ENCODE measurements at places on chromosomes 4 and X.

DNA sequence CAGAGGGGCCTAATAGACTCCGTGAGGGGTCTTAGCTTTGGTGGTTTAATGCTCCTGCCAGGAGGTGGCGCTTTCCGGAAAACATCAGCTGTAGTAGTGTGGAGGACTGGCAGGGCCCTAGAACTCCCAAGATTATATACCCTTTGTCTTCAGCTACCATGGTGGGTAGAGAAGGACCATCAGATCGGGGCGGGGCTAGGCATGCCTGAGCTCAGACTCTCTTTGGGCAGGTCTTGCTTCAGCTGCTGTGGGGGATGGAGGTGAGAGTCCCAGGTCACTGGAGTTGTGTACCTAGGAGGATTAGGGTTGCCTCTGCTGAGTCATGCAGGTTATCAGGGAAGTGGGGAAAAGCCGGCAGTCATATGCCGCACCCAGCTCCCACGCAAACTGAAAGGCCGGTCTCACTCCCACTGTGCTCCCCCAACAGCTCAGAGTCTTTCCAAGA is 63.0 kb upstream of the AGA start:
- no peak for DNase-seq

DNA sequence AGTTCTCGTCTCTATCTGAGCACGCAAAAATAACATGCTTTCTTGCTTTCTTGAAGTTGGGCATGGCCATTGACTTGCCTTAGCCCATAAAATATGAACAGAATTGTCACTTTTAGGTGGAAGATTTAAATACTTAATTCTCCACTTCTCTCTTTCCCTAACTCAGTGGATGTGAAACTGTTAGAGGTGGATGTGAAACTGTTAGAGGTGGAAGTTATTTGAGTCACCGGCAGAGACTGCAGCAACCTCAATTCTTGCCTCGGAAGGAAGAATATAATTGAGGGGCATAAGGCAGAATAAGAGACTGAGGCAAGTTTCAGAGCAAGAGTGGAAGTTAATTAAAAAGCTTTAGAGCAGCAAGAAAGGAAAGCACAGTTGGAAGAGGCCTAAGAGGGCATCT is 2.8 kb upstream of the PARM1 start:
- no peak for DNase-seq

- DNase-seq: no peak
Observed at GRCh38 chr4:95068401-95068800, 310.6 kb downstream of the BMPR1B start.

- no peak for DNase-seq
Observed at GRCh38 chr4:18111081-18111480, 89.5 kb upstream of the LCORL start.

GRCh38 chr4:99574530-99575324 is at the start of gene MTTP:
Gene MTTP (plus strand): TSS chr4:99574824. CDS start chr4:99574910, 86 bp downstream.
- DNase-seq: no peak

- no peak for DNase-seq
Observed at GRCh38 chr4:182261651-182262223, 18.5 kb downstream of the TENM3 start.

- no peak for DNase-seq
Observed at GRCh38 chr4:1334579-1334895, 12.5 kb upstream of the UVSSA start.

DNA sequence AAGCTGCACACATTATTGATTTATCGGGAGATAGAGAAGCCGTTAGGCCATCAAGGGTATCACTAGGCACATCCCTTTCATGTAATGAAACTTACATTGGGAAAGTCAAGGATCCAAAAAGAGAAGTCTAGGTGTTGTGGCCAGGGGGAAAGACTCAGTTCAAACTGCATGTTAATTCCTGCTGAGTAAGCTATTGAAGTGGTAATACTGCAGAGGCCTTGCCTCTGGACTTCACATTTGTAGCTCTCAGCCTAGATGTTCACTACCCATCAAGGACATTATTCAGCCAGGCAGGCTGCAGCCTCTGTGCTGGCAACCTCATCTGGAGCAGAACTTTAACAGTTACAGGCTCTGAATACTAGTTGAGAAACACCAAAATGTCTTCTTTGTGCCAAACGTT is 2094.5 kb upstream of the AGA start:
- DNase-seq: no peak

GRCh38 chrX:151359931-151360871 is 36.8 kb upstream of the VMA21 start:
- peak; percentile 46 for DNase-seq

GRCh38 chrX:104913348-104913747 is 307.1 kb downstream of the TEX13A start:
- no peak for DNase-seq

DNA sequence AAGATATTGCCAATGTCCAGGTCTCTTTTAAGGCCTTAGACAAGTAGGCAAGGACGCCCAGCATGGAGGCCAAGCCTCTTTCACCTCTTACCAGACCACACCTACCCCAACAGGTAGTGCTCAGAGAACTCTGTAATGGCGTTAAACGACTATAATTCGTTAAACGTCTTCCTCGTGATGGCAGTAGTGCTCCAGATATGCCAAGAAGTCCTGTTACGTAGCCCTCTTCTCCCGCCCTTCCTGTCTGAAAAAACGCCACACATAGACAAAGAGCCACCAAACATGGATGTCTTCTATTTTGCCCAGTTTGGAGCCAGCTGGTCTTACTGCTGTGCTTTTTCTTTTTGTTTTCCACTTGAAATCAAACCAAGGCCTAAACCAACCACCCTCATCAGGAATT is 190.7 kb downstream of the OR13H1 start:
- DNase-seq: no peak

DNA sequence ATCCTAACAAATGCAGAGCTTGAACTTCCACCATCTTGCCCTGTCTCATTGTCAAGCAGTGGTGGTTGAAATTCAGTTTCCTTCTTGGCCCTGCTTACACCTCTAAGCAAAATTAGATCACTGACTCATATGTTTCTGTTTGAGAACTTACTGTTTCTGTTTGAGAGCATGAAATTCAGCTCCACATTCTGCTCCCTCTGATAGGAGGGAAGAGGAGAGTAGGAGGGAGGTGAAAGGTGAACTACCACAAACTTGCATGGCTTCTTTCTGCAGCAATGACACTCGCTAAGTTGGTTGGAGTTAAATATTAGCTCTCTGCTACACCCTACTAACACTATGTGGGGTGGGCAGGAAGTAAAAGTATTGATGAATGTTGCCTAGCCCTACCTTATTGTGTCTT is 117.8 kb upstream of the EDA2R start:
- no peak for DNase-seq

DNA sequence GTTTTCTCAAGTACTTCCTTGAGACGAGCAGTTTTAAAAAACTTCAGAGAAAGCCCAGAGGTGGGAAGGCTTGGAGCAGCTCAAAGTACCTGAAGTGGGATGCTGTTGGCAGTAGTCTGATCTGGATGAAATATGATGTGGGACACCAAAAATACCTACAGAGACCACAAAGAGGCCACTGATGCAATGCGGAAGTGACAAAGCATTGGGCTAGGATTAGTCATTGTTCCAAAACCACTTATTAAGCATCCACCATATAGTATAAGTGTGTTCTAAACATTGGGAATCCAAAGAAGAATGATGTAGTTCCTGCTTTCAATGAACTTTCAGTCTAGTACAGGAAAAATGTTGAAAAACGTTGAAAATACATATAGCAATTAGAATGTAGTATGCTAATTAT is 386.1 kb upstream of the CNKSR2 start:
- DNase-seq: peak; percentile 24

- peak; percentile 1 for DNase-seq
Observed at GRCh38 chrX:21225643-21226042, 148.6 kb upstream of the CNKSR2 start.

- DNase-seq: no peak
Observed at GRCh38 chrX:154376774-154377173, 2.3 kb upstream of the EMD start.

DNA sequence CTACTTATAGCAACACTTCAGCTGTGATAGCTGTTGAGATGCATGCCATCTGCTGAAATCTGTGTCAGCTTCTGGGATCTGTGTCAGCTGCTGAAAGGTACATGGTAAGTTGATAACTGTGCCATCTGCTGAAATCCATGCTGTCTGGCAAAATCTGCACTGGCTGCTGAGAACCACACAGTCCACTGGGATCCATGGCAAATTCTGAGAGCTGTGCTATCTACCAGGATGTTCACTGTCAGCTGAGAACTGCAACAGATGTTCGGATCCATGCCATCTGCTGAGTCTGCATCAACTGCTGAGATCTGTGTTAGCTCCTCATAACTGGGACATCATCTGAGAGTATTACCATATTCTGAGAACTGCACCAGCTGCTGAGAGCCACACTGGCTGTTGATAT is 430.5 kb upstream of the POU3F4 start:
- no peak for DNase-seq

GRCh38 chrX:110938977-110939732 is 143.5 kb upstream of the CHRDL1 start:
- DNase-seq: no peak

GRCh38 chr4:80448056-80448455 is 112.5 kb downstream of the CFAP299 start:
- no peak for DNase-seq

GRCh38 chrX:72245461-72246089 is 6.7 kb upstream of the ERCC6L start:
- peak; percentile 67 for DNase-seq

GRCh38 chr4:118850488-118851173 is 14.7 kb upstream of the SEC24D start:
- peak; percentile 27 for DNase-seq

- no peak for DNase-seq
Observed at GRCh38 chr4:89296896-89297295, 10.7 kb downstream of the GPRIN3 start.

- no peak for DNase-seq
Observed at GRCh38 chr4:115108850-115109249, 4.6 kb downstream of the NDST4 start.

DNA sequence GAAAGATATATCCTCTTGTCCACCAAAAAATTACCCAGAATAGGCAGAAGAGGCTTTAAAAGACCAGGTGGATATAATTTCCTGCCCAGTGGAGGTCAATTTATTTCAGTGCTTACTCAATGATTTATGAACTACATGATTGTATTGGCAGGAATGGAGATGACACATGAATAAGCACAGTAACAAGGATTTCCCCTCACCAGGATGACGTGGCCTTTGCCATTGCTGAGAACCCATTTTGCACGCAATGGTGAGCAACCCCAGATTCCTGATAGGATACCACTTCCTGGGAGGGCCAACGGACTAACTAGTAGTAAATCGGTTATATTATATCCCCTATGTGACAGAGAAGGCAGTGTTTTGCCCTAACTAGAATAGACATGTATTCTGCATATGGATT is 11.6 kb upstream of the TTC29 start:
- peak; percentile 17 for DNase-seq

GRCh38 chr4:82814034-82814433 is 15.4 kb upstream of the SCD5 start:
- DNase-seq: no peak

DNA sequence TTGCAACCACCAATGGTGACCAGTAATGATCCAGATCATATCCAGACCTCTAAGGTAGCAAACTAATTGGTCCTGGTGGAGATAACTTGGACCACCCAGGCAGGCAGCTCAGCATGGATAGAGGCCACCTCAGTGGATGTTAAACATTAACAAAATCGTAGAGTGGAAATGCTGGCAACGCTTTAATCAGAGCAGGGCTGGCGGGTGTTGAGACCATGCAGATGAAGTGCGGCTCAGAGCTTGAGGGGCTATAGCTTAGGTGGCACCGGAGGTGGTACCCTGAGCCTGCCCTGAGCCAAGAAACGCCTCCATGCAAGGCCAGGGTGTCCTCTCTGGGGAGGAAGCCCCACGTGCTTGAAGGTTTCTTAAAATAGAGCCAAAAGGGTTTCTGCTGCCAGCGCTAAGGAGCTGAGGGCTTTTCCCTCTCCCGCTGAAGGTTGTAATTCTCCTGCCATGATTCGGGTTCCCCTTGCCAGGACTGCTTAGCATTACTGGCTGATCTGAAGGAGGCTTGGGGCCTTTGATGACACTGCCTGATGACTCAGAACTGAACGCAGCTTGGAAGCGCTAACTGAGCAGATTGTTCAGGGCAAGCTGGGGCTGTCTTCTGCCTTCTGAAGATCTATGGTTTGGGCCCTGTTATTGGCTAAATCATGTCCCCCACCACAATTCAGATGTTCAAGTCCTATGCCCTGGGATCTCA is 177.8 kb upstream of the ATP6AP2 start:
- peak; percentile 31 for DNase-seq

- no peak for DNase-seq
Observed at GRCh38 chrX:34886011-34886410, 56.6 kb upstream of the FAM47B start.

GRCh38 chr4:7421356-7422150 is 13.2 kb downstream of the PSAPL1 start:
- no peak for DNase-seq

DNA sequence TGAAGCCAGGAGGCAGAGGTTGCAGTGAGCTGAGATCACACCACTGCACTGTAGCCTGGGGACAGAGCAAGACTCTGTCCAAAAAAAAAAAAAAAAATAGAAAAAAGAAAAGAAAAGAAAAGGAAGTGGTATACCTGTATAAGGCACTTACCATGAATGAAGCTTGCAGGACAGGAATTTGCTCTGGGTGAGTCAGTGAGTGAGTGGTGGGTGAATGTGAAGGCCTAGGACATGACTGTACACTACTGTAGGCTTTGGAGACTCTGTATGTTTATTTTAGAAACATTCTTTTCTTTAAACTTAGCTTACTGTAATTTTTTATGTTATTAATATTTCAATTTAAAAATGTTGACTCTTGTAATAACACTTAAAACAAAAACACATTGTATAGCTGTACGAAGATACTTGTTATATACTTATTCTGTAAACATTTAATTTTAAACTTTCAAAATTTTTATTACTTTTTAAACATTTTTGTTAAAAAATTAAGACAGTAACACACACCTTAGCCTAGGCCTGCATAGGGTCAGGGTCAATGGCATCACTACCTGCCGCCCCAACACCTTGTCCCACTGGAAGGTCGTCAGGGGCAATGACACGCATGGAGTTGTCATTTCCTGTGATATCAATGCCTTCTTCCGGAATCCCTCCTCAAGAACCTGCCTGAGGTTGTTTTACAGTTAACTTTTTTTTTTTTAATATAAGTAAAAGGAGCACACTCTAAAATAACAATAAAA is 78.7 kb downstream of the CLNK start:
- DNase-seq: no peak

GRCh38 chr4:169649545-169650226 is 29.3 kb downstream of the CLCN3 start:
- no peak for DNase-seq

DNA sequence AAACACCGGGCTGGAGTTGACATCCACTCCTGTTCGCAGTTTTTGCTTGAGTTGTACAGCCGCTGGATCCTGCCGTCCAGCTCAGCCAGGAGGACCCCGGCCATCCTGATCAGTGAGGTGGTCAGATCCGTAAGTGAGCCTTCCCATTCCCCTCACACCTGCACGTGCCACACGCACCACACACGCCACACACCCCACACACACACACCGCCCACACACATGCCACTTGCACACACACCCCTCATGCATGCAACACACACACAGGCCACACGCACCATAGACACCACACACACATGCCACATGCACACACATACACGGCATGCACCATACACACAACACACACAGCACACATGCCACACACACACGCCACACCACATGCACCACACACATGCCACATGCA is 20.1 kb upstream of the MSANTD1 start:
- DNase-seq: no peak
